ENCODE measurements at places on chromosomes 5 and 9.
A peak's percentile ranks its signal among the peaks of the same experiment; 100 is the strongest.

GRCh38 chr5:179397516-179397915 lies 52.3 kb upstream of the ADAMTS2 start:
- no peak for DNase-seq

- DNase-seq: no peak
Measured at GRCh38 chr9:79046401-79046800, 525.4 kb upstream of the TLE4 start.

- DNase-seq: peak; percentile 80
Measured at GRCh38 chr5:56169281-56169680, 63.8 kb downstream of the ANKRD55 start.

- DNase-seq: no peak
Measured at GRCh38 chr9:37011530-37011929, 22.5 kb downstream of the PAX5 start.

DNA sequence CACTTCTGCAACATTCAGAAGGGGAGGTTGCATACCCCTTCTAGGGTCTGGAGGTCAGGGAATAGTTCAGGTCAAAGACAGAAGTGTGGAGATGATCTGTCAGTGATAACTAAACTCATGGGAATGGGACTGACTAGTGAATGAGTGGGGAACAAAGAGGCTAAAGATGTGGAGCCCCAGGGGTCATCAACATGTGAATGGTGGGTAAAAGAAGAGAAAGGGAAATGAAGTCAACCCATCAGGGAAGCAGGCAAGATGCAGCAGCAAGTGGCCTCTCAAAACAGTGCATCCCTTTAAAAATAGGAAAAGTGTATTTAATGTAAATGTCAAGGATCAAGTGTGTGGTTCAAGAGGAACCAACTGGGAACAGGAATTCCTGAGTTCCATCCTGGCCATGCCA lies 69.9 kb downstream of the PLPPR1 start:
- DNase-seq: no peak

DNA sequence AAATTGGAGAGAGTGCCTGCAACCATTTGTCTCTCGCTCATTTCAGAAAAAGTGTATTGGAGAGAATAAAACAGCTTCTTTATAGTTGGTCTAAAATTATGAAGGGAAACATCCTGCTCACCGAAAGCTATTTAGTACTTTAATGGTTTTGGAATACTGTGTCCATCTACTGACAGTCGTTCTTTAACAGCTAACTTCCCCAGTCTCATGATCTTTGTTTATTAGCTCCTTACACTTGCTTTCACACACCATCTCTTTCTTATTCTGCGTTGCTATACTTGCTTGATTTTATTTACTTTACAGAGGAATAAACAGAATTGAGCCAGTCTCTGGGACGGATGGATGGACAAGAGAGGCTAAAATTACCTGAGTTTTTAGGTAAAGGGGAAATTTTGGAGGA lies 229.3 kb downstream of the CCDC171 start:
- DNase-seq: no peak

GRCh38 chr9:126661521-126662251 lies 48.0 kb downstream of the LMX1B start:
- no peak for DNase-seq

- no peak for DNase-seq
Measured at GRCh38 chr9:2158766-2159430, 143.8 kb downstream of the SMARCA2 start.

- DNase-seq: no peak
Measured at GRCh38 chr9:91915524-91916263, 34.3 kb downstream of the ROR2 start.

GRCh38 chr9:126704157-126704891 lies 90.6 kb downstream of the LMX1B start:
- peak; percentile 46 for DNase-seq

DNA sequence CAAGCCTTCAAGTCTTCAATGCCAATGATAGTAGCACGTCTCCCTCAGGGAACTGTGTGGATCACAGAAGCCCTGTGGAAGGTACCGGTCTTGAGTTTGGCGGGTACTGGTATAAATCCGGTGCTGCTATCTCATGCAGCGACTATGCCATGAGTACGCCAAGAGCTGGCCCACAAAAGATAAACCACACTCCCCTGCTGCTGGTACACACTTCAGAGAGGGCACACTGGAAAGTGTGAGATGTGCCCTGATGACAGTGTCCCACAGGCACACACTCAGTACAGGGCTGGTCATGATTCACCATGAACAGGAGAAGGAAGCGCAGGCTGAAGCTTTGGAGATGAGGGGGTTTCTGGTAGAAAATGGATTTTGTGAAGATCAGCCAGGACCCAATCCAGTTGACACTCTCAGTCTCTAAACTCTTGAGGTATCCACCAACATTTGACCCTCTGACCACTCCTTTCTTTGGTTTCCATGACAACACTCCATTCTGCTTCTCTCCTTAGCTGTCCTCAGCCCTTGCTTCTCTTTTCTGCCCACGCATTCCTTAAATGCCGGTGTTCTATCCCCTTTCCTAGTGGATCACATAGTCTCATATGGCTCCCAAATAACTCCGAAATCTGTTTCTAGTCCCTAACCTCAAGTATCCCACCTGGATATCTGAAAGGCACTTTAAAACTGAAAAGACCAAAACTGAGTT lies 5.1 kb downstream of the AMACR start:
- no peak for DNase-seq

DNA sequence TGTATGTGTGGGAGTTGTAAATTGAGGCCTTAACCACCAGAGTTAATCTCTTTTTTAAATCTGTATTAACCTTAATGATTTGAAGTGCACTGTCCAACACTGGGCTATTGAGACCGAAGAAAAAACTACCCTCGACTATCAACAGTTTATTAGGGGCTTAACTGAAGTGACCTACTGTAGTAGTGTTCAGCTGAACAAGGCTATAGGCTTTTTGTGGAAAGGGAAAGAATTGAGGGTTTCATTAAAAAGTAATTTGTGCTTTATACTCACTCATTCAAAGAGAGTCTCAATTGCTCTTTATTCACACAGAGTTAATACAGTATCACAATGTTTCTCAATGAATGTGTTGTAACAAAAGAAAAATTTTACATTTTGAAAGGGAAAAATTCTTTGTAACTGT lies 267.5 kb downstream of the SLF1 start:
- DNase-seq: no peak

GRCh38 chr5:83724935-83725334 lies 4.3 kb upstream of the HAPLN1 start:
- no peak for DNase-seq

DNA sequence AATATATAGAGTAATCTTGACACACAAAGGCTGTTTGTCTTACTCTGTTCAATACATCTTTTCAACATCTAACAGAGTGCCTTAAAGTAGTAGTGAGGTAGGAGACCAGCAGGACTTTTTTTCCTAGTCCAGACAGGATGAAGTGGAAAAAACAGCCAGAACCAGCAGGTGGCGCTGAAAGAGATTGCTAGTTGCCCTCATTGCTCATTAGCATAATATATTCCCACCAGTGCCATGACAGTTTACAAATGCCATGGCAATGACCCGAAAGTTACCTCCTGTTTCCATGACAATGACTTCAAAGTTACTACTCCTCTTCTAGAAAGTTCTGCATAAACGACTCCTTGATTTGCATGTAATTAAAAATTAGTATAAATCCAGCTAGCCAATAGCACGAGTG lies 387.4 kb downstream of the ACTL7B start:
- DNase-seq: peak; percentile 39

DNA sequence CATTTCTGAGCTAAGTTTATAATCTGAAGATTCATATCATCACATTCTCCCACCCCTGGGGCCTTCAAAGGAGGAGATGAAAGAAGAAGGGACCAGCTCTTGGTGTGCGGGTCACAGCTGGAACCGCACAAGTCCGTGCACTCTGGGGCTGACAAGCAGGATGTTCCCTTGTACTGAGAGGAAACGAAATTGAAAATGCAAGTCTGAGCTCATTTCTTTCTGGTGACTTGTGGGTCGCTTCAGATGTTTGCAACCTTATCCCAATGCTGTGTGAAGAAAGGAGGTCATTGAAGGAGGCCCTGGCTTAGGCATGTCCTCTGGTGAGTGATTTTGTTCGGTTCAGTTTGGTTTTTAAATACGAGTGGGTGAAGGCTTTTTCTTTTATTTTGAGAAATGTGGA lies 59.6 kb downstream of the C9orf152 start:
- peak; percentile 50 for DNase-seq

GRCh38 chr5:149583394-149583793 lies 2.1 kb downstream of the ARHGEF37 start:
- no peak for DNase-seq

GRCh38 chr5:135030956-135031812 lies 2.8 kb downstream of the PITX1 start:
- DNase-seq: no peak

GRCh38 chr9:21682981-21683380 lies 119.5 kb upstream of the MTAP start:
- no peak for DNase-seq

DNA sequence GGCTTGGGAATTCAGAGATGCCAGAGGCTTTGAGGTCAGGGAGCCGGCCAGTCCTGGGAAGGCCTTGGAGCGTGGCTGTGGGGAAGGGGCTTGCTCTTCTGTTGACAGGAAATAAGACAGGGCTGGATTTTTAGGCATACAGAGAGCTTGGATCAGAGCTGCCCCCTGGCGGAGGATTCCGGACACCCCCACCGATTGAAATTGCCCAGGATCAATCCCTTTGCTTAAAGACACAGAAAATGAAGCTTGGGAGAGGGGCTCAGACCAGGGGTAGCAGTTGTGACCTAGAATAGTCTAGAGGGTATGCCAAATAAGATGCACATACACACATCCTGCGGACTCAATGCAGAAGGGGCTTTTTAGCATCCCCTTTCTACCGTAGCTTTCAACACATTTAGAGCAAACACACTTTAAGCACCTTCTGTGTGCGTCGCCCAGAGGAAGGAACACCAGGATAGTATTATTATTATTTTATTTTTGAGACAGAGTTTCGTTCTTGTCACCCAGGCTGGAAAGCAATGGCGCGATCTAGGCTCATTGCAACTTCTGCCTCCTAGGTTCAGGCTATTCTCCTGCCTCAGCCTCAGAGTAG lies 1.7 kb upstream of the NTMT1 start:
- DNase-seq: peak; percentile 59

DNA sequence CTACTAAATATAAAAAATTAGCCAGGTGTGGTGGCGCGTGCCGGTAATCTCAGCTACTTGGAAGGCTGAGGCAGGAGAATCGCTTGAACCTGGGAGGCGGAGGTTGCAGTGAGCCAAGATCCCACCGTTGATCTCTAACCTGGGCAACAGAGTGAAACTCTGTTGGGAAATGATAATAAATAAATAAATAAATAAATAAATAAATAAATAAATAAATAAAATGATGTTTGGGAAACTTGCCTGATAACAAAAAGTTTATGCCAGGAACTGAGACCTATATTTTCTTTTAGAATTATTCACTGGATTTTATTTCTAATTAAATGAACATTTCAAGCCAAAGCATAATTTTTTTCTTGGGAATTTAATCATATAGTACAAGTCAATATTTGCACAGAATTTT lies 189.3 kb upstream of the CTNND2 start:
- DNase-seq: no peak

DNA sequence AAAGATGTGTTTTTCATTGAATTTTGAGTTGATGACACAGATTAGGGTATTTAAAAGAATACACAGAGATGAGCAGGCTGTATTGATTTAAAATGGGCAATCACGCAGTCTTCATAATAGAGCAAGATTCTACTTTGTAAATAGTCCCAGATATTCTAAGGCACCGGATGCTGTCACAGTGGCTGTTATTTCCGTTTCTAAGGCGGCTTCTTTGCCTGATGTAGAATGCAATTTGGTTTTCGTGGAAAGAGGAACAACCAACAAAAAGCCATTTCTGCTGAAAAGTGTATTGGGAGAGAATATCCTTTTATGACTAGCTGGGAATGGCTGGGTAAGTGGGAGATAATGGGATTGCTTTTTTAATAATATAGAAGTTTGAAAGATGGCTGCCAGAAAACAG lies 17.5 kb downstream of the PRKACG start:
- DNase-seq: no peak

GRCh38 chr5:171310212-171310818 lies 1.3 kb downstream of the TLX3 start:
- DNase-seq: no peak

DNA sequence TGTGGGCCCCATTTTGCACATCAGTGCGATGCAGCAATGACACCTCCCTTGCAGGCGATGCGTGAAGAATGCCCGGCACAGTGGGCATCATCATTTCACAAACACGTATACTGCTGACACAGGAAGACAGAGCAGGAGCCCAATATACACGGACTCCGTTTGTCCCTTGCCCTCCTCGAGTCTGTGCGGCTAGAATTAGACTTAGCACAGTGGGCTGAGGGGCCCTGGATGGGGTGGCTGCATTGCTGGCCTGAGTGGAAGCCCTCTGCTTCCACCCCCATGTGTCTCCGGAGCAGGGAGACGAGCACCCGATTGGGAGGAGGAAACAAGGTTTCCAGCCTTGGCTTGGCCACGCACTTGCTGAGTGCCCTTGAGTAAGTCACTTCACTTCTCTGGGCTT lies 40.8 kb downstream of the GSN start:
- no peak for DNase-seq

- DNase-seq: no peak
Measured at GRCh38 chr5:108025957-108026356, 355.2 kb upstream of the EFNA5 start.

- no peak for DNase-seq
Measured at GRCh38 chr9:114694719-114695269, 12.8 kb upstream of the TEX48 start.

GRCh38 chr5:138752951-138753793 lies at the start of gene CTNNA1:
CTNNA1 (plus strand) TSS chr5:138753425; CDS start chr5:138781925, 28,500 bp downstream.
- peak; percentile 73 for DNase-seq

- DNase-seq: no peak
Measured at GRCh38 chr5:81739291-81739690, 11.6 kb downstream of the SSBP2 start.

- no peak for DNase-seq
Measured at GRCh38 chr5:77312413-77312812, 101.9 kb downstream of the PDE8B start.

DNA sequence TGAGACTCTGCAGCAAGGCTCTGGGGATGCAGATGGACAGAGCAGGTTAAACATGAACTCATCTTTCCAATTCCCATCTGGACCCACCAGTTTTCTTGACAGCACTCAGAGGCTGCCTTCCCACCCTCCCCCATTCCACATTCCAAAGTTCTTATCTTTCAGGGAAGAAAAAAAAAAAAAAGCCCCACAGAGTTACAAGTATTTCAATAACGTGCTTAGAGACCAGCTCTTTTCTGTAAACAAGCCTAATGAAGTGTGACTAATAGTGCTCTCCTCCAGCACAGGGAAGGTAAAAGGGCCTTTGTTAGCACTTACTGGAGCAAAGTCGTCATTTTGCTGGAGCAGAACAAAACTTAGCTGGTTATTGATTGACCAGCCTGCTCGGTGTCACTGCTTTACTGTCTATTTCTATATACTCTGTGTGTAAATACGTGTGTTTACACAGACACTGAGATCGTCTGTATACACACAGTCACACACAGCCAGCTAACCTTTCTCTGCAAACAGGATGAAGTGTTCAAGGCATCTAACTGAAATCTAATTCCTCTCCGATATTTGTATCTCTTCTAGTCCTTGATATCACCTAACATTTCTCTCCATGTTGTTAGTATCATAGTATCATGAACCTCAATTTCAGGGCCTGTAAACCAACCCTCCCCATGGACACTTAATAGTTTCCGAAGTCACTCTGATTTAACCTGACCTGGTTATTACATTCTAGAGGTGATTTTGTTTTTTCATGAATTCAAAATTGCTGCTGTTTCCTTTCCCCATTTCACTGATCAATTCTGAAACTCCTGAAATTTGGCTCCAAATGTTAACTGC lies 84.9 kb downstream of the ZNF608 start:
- peak; percentile 85 for DNase-seq

- DNase-seq: peak; percentile 29
Measured at GRCh38 chr9:82891321-82891720, 171.6 kb downstream of the RASEF start.

Measured in fibroblast of skin of back (primary cell).